Stimulated activated CD8-positive, alpha-beta memory T cell treated with anti-CD3 and anti-CD28 coated beads, Interleukin-2, amount 100 ng/mL, for 1 hour (primary cell): ENCODE measurements at places on chromosomes 7 and 10.

GRCh38 chr7:129047761-129048160 is 7.2 kb downstream of the TNPO3 start:
- no peak for DNase-seq

DNA sequence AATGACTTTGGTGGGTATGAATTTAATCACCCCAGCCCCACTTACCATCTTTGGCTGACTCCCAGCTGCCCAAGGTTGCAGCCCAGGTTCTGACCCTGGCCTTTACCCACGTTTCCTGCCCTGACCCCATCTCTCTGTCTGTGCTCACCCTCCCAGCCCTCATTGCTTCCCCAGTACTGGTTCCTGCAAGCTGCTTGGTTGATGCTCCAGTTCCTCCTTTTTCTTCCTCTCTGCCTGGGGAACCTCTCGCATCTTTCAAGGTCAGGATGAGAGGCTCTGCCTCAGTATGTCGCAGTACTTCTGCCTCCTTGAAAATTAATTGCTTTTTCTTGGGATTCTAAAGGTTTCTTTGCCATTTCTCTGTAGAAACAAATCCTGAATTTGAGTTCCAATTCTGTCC is 263.8 kb upstream of the ZNF32 start:
- DNase-seq, result no peak

- no peak for DNase-seq
Observed at GRCh38 chr10:27701938-27702537, 43.6 kb downstream of the MKX start.

DNA sequence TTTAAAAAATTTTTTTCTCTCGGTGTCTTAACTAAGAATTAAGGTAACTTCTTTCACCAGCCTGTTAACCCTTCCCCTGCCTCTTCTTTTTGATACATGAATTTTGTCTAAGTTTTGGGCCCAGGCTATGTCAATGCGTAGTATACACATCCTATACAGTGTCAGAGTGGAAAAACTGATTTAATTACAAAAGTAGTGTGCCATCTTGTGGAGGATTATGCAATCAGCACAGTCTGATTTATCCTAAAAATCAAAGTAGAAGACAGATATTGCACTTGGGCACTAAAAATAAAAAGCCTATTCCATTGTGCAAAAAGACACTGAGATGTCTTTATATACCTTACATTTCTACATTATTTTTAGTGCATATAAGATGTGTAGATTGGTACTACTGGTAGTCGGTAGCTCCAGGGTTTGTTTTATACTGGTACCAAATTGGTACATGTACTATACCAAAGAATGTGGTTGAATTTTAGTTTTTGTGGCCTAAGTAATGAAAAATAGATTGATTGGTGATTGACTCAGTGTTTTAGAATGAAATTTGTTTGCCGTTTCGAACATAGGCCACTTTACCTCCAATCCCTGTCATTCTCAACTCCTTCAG is 96.6 kb downstream of the MKLN1 start:
- no peak for DNase-seq

GRCh38 chr10:132489053-132489703 is 48.4 kb upstream of the INPP5A start:
- DNase-seq, result no peak
